ENCODE measurements at places on chromosomes 1 and 21.
A peak's percentile ranks its signal among the peaks of the same experiment; 100 is the strongest.

- no peak for DNase-seq
These were observed 1.3 kb downstream of the USF1 start for GRCh38 chr1:161044535-161044907.

- DNase-seq, result peak; percentile 94
These were observed at the start of gene PATJ for GRCh38 chr1:61741711-61742619. PATJ (plus strand) TSS chr1:61742480; CDS start chr1:61762893, 20,413 bp downstream.

- no peak for DNase-seq
These were observed 97.6 kb downstream of the NAV1 start for GRCh38 chr1:201636510-201636971.

DNA sequence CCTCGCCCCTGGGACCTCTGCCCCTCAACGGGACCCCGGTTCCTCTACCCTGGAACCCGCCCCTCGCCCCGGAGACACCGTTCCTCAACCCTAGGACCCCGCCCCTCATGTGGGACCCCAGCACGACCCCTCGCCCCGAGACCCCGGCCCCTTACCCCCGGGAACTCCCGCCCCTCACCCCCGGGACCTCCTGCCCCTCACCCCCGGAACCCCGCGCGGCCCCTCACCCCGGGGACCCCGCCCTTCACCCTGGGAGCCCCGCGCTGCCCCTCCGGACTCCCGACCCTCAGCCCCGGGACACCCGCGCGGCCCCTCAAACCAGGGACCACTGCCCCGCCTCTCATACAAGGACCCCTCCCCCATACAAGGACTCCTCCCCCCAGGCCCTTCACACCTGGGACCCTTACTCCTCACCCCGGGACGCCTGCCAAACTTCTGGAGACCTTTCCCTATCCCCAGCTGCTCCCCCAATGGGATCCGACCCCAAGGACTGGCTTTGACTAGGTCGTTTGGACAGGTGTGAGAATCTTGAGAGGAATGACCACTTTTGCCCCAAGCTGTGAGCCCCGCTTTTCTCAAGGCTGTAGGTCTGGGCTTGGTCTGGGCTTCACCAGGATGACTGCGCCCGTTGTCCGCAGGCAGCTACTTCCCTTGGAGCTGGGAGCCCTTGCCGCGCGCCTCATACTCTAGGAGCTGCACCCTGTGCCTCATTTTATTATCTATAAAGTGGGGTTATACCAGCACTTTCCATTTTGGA is 843 bp downstream of the DIP2A start:
- no peak for DNase-seq

DNA sequence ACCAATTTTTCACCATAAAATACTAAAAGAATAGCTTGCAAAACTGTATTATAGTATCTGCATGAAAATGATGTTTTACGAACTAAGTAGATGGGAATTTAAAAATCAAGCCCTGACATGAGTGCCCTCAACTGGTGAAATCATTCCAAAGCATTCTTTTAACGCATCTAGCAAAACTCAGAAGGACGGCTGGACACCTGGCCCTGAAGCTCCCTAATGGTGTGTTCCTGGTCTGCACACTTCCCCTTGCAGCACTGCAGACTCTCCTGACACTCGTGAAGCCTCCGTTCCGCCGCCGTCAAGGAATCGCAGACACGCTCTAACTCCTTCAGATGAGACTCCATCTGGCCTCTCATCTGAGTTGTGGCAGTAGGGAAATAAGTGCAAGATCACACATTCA is 39.9 kb downstream of the ODF2L start:
- DNase-seq, result no peak

DNA sequence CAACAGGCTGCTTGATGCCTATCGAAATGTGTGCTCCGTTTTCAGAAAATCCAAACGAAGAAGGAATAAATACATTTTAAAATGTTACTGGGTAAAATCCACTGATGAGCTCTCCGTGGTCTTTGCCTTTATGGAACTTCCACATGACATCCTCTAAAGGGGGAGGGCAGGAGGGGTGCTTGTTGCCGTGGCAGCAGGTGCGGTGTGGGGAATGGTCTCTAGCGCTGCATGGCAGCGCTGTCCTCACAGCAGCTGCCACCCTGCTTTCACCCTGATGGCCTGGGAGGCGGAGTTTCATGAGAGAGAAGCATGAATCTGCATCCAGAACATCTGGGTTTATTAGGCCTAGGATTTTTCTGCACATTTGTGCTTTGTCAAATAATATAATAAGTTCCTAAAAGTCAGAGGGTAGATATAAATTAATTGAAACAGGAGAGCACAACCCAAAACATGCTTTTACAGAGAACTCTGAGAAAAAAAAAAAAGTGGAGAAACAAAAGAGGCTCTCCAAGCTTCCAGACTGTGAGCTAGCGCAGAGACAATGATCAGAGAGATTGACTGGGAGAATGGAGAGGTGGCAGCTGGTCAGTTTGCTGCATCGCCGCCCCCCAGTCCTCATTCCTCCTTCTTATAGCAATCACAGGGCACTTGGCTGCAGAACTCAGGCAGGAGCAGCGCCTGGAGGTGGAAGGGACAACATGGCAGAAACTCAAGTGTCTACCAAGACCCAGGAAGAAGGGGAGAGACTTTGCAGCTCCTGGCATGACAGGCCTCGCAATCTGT is 228.6 kb downstream of the DSCAM start:
- DNase-seq, result no peak

GRCh38 chr1:155933591-155934096 is 569 bp downstream of the KHDC4 start:
- no peak for DNase-seq

GRCh38 chr21:25639551-25640201 is 618 bp downstream of the JAM2 start:
- DNase-seq, result no peak

DNA sequence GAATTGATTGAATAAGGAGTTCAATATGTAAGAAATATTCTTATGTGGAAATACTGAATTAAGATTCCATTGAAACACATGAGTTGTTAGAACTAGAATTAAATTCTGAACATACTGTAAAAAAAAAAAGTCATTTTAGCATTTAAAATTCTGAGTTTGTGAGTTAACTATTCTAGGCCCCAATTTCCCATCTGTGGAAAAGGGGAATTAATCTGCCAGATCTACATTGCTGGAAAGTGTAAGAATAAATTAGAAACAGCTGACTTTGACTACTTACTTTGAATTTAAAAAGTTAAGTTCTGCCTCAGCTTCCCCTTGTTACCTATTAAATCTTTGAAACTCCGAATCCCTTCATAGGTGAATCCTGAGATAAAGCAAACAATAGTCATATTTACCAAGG is 103.0 kb downstream of the SNX7 start:
- DNase-seq, result no peak

DNA sequence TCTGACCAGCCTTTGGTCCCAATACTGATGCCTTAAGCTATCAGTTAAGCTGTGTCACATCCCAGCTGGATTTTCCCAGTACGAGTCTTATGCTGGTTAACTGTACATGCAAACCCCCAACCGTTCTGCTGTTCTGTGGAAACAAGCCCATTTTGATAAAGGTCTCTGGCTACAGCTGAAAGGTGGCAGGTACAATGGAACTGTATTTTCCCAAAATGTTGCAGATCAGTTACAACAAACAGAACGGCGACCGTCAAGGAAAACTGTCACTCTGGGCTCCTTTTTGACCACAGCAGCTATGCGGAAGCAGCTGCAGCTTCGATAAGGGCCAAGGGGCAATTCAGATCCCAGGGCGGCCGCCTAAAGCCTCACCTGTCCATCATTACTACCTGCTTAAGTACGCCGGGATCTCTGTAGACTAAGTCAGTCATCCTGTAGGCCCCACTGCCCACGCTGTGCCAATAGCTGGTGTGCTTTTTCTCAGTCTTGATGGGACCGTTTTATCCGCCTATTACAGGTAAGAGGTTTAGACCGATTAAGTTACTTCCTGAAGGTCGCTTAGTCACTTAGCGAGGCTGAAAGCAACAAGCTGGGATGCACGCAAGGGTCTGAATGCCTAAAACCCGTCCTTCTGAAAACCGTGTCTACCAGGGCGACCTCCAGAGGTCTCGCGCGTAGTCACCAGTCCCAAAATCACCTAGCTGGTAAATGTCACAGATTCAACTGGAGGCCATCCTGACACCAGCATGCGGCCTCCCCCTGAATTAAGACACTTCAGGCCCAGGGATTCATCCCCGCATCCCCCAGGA is 11.1 kb upstream of the RAB42 start:
- DNase-seq, result no peak

- no peak for DNase-seq
These were observed 8.9 kb downstream of the BSND start for GRCh38 chr1:55007625-55008024.

DNA sequence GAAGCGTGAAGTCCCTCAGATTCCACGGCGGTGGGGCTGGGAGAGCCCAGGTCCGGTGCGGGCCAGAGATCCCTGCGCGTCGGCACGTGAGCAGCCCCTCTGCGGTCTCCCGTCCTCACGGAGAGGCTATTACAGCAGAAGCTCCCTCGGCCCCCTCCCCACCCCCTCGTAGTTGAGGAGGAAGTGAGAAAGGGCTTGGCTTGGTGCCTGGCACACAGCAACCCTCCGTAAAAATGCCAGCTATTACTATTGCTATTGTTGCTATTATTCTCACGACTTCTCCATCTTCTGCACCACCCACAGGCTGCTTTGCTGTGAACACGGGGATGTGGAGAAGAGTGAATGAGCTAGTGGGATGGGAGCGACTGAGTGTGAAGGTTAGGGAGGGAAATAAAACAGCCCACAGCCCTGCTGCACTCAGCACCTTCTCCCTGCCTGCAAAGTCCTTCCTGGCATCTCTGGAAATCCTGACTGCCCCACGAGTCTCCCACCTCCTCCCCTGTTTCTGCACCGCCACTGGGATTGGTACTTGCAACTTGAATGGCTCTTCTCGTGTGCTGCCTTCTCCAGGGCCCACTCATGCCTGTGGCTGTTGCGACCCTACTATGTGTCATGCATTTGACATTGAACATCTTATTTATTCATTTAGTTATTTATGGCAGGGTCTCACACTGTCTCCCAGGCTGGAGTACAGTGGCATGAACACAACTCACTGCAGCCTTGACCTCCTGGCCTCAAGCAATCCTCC is 26.6 kb downstream of the ZBTB18 start:
- no peak for DNase-seq

DNA sequence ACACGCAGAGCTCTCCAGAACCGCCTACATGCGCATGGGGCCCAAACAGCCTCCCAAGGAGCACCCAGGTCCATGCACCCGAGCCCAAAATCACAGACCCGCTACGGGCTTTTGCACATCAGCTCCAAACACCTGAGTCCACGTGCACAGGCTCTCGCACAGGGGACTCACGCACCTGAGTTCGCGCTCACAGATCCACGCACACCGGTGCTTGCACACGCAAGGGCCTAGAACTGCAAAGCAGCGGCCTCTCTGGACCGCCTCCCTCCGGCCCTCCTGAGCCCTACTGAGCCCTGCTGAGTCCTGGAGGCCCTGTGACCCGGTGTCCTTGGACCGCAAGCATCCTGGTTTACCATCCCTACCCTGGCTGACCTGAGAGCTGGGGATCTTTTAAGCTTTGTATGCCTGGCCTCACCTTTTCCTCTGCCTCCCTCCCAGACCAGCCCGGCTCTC is 8.3 kb downstream of the OLIG2 start:
- no peak for DNase-seq

GRCh38 chr1:191260056-191260455 is 782.4 kb upstream of the BRINP3 start:
- no peak for DNase-seq

Data from NCI-H510A (cell line).